GM23338 (cell line): ENCODE measurements at places on chromosomes 13 and 19. TPM values are rescaled to one million over a fixed set of nuclear protein-coding genes. Genes with fewer than 3 reads are reported as not detected.
A peak's percentile ranks its signal among the peaks of the same experiment; 100 is the strongest.

DNA sequence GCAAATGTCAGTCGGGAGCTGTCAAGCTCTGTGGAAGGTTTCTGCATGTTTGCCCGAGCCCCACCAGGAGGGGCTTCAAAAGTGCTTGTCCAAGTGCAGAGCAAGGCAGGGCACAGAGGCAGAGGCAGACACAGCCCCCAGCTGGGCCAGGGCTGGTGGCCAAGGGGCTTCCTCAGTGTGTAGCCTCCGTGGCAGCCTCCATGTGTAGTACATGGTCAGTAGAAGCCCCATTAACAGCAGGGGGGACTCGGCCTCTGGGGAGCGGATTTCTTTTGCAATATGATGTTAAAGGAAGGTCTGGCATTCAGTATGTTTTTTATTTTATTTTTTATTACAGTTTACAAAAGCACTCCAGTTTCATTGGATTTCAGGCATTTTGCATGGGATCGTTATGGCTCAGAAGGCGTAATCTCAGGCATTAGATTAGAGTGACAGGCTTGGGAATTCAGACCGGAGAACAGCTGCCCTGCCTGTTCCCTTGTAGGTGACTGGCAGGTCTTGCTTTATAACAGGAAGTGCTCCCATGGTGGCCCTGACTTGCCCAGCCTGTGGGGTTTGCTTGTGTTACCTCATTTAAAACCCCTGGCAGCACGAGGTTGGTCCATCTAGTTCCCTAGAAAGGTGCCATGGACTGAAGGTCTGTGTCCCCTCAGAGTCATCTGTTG is 129.2 kb downstream of the KDM4B start:
- DNase-seq = no peak

- DNase-seq = no peak
These were observed 17.3 kb downstream of the DOT1L start for GRCh38 chr19:2180881-2181632.

DNA sequence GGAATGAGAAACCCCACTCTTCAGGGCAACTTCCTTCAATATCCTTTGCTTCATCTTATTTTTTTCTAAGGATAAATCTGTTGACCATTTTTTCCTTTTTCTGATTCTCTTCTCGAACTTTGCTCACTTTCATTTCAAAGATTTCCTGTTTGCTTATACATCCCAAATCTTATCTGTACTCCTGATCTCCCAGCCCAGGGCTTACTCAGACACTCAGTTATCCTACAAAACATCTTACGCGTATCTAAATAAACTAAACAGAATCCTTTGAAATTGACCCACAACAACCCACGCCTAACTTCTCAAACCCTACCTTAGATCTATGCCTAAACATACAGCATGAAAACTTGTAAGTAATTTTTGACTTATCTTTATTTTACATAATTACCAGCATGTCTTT is 179.2 kb downstream of the ABCC4 start:
- DNase-seq = no peak

GRCh38 chr13:81760316-81760715 is 1419.4 kb upstream of the SPRY2 start:
- no peak for DNase-seq

GRCh38 chr19:40510526-40511115 is 43.8 kb downstream of the SPTBN4 start:
- DNase-seq = no peak

- no peak for DNase-seq
These were observed 44.8 kb downstream of the TSSK6 start for GRCh38 chr19:19470579-19470978.

DNA sequence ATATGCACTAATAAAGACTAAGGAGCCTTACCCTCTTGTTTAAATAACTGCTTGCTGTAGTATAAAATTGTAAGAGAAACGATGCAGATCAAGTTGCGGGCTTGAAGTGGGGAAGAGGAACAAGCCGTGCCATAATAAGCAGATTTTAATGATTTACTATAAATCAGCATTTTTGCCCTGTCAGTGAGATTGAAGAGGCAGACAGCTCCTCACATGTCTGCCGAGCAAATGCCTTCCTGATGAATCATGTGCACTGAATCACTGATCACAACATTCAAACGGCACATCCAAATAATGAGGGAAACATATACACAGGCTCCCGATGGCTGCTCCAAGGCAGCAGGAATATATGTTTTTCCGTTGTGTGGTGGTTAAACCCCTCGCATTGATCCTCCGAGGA is 282.9 kb downstream of the TSHZ3 start:
- DNase-seq = no peak

- no peak for DNase-seq
These were observed 8.0 kb downstream of the AKAP11 start for GRCh38 chr13:42279986-42280385.

GRCh38 chr13:31328549-31329235 is 128.9 kb downstream of the B3GLCT start:
- no peak for DNase-seq

DNA sequence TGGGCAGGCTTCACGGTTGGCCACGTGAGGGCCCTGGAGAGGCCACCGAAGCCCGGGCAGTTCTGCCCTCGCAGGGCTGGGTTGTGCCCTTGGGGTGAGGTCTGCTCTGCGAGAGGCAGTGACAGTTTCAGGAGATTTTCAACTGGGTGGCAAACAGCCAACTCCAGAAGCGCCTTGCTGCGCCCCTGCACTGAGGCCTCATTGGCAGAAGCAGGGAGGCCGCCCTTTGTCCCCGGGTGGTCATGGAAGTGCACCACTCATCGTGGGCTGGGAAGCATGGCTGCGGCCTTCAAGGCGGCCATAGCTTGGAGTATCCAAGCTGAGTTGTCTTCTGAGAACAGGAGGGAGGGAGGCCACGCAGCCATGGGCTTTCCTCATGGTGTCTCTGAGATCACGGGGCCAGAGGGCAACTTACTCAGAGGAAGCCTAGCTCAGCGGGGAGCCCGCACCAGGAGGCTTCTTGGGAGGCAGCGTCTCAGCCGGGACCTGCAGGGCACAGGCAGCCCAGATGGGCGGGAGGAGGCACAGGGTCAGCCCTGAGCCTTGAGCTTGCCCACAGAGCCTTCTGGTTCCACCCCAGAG is 14.8 kb downstream of the PLEKHJ1 start:
- DNase-seq = no peak

GRCh38 chr13:26465954-26466353 is 91.5 kb upstream of the WASF3 start:
- DNase-seq = no peak

- DNase-seq = peak; percentile 88
These were observed 3.3 kb upstream of the ATP1A3 start for GRCh38 chr19:41997121-41997850.

DNA sequence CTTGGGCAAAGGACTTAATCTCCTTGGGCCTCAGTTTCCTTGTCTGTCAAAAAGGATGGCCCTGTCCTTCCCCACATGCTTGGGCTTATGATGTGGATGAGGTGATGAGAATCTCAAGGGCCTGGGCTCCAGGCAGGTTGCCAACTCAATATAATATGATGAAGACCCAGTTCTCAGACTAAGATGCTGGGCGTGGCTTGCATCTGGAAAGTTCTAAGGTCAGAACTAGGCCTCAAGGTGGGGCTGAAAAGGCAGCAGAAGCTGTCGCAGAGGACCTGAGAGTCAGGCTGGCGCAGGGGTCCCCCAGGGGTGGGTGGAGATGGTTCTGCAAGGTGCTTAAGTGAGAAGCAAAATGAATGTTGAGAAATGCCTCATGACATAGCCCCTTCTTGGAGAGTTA is 58.8 kb downstream of the RGCC start:
- no peak for DNase-seq

DNA sequence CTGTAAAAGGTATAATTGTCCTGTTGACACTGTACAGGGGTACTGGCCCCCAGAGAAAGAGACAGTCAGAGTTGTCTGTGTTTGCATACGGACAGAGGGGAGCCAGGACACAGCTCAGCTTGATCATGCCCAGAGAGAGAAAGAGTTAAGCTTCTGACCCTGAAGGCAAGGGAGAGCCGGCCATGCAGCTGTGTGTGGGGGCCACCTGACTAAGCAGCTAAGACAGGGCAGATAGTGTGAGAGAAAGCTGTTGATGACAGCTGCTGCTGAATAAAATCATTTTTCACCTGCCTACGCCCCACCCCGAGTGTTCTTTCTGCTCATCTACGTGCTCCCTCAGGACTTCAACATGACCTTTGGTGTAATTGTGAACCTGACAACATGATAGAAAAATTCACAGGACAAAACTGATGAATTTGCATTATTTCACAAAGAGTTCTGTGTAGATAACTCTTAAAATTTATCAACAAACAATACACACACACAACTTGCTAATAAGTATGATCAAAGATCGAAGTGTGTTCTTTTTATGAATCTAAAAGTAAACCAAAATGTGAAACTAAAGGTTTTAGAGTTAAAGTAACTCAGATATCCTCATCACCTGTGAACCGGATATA is 1294.3 kb upstream of the ATXN8OS start:
- DNase-seq = no peak

GRCh38 chr19:45442778-45443461 is 19.2 kb upstream of the ERCC1 start:
- peak; percentile 69 for DNase-seq

DNA sequence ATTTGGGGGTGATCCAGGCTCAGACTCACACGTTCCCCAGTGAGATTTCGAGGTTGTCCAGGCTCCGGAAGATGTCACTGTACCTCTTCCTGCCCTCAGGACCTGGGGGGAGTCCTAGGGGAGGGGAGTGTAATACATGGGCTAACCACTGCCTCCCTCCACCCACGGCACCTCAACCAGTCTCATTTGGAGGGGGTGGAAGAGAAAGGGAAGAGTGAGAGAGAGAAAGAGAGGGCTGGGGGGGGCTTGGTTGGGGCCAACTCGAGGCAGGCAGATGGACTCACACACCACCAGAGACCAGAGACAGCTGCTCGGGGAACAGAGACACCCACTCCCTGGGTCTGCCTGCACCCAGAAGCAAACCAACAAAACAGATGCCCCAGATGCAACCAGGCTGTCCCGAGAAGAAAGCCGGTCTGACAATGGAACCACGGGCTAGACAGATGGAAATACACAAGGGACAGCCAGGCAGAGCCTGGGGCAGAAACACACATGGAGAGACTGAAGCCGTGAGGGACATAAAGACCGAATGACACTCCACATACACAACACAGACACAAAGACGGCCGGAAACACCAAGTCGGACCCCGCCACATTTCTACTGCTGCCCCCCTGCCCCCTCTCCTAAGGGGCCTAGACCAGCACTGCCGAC is 825 bp downstream of the GMIP start:
- no peak for DNase-seq

DNA sequence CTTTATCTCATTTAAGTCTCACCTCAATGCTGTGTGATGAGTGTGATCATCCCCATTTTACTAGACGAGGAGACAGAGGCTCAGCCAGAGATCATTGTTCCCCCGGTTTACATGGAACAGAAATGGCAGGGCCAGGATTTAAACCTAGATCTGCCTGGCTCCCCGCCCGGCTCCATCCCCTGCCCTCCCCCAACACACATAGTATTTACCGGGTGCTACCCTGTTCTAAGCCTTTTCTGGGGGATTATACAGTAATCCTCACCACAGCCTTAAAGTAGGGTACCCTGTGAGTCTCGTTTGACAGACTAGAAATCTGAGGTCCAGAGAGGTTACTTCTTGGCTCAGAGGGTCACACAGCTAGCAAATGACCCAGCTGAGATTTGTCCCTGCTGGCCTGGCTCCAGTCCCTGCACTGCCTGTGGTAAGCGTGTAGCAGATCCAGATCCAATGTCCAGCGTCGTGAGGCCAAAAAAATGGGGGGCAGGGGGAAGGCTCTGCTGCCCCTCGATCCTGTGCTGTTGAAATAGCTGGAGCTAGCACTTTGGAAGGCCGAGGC is 3.8 kb upstream of the KLC3 start:
- no peak for DNase-seq

GRCh38 chr19:35641515-35642151 is at the start of gene ETV2:
Gene ETV2 (plus strand): TSS chr19:35641745. CDS start chr19:35642461, 716 bp downstream.
- peak; percentile 79 for DNase-seq

DNA sequence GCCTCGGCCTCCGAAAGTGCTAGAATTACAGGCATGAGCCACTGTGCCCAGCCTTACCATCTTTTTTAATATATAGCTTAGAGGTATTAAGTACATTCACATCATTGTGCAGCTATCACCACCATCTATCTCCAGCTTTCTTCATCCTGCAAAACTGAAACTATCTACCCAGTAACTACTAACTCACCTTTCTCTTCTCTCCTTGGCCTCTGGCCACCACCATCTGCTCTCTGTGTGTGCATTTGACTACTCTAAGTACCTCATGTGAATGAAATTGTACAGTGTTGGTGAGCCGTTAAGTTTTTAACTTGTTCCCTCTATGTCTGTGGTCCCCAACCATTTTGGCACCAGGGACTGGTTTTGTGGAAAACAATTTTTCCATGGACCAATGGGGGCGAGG is 56.1 kb downstream of the CDK8 start:
- no peak for DNase-seq

- peak; percentile 71 for DNase-seq
These were observed 6.0 kb downstream of the PNMA8B start for GRCh38 chr19:46489445-46490272.

- DNase-seq = no peak
These were observed 321.7 kb downstream of the DCT start for GRCh38 chr13:94157705-94158218.

- no peak for DNase-seq
These were observed 35.7 kb downstream of the STARD13 start for GRCh38 chr13:33249894-33250293.

GRCh38 chr19:30999726-31000125 is 349.5 kb downstream of the TSHZ3 start:
- DNase-seq = no peak

DNA sequence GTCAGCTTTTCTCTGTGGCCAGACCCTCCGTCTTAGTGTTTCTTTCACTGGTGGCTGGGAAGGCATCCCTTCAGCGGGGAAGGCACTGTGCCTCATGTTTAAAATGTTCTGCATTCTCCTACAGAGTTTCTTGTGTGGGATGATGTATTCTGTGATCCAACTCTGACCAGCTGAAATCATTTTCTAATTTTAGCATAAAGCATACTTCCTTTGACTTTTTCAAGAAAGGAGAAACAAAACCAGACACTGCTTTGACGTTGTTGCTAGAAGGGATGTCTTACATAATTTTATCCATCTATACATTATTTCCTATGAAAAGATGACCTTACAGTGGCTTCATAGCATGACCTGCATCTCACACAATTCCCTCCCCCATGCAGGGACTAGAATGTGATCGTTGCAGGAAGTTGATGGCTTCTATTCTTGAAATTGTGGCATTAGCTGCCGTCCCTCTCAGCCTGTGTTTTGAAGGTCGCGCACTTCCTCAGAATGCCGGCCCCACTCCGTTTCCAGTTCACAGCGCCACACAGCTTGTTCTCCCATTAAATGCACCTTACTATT is 38.6 kb upstream of the TEX29 start:
- no peak for DNase-seq

GPC6 gene
- 5.5 and 6.4 TPM in 2 replicates for polyA plus RNA-seq

LYL1 gene
- polyA plus RNA-seq = 0.77 and 1.2 TPM in 2 replicates

ZC3H4 gene
- 26.7 and 29.4 TPM in 2 replicates for polyA plus RNA-seq

KXD1 gene
- polyA plus RNA-seq = 108 and 111 TPM in 2 replicates

CNN1 gene
- 13.3 and 22.7 TPM in 2 replicates for polyA plus RNA-seq

LHB gene
- polyA plus RNA-seq = 0.76 TPM in 1 of 2 replicates, not detected in the other

ICAM5 gene
- 0.47 and 0.78 TPM in 2 replicates for polyA plus RNA-seq

ZNF540 gene
- polyA plus RNA-seq = not detected in 2 replicates

SLC10A2 gene
- polyA plus RNA-seq = not detected in 2 replicates

ZNF471 gene
- 0.63 and 1.1 TPM in 2 replicates for polyA plus RNA-seq

CGB1 gene
- not detected in 2 replicates for polyA plus RNA-seq

ZNF729 gene
- not detected in 2 replicates for polyA plus RNA-seq

ZNF440 gene
- polyA plus RNA-seq = 2.3 and 2.5 TPM in 2 replicates

FUT2 gene
- polyA plus RNA-seq = 4.8 and 5.0 TPM in 2 replicates

SEMA6B gene
- 5.3 and 6.9 TPM in 2 replicates for polyA plus RNA-seq

ACP7 gene
- polyA plus RNA-seq = 0.26 and 0.27 TPM in 2 replicates
